Posterior vena cava (tissue), 2 donors: ENCODE measurements at places on chromosomes 6 and 20. TPM values are rescaled to one million over a fixed set of nuclear protein-coding genes. Genes with fewer than 3 reads are reported as not detected.
A peak's percentile ranks its signal among the peaks of the same experiment; 100 is the strongest.

The CYP24A1 gene
- not detected for total RNA-seq

DNA sequence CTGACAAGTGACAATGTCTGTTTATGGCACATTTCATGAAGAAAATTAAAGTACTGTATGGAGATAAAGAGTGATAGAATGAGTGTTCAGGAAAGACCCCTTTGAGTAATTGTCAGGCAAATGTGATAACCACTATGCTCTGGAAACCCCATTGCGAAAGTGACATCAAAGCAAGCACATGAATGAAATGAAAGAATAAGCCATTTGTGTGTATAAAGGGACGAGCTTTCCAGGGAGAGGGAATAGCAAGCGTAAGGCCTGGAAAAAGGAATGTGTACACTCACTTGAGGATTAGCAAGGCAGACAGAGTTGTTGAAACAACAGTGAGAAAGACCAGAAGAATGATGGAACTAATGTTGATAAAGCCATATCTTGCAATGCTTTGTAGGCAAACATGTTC, 490.0 kb downstream of the GRIK2 start:
- no peak for DNase-seq

GRCh38 chr6:103617642-103618041, 1242.1 kb downstream of the HACE1 start:
- no peak for DNase-seq

DNA sequence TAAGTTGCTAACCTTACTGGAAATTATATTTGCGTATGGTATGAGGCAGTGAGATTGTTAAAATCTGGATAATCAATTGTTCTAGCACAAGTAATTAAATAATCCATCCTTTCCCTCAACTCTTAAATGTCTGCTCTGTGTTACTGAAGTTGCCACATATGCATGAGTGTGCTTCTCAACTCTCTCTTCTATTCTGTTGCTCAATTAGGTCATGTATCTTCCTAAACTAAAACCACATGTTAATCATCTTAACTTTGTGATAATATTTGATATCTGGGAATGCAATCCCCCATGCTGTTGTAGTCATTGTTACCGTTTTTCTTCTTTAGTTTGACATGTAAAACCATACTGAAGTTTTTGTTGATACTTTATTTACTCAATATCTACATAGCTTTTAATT, 63.5 kb upstream of the STMND1 start:
- DNase-seq = no peak

DNA sequence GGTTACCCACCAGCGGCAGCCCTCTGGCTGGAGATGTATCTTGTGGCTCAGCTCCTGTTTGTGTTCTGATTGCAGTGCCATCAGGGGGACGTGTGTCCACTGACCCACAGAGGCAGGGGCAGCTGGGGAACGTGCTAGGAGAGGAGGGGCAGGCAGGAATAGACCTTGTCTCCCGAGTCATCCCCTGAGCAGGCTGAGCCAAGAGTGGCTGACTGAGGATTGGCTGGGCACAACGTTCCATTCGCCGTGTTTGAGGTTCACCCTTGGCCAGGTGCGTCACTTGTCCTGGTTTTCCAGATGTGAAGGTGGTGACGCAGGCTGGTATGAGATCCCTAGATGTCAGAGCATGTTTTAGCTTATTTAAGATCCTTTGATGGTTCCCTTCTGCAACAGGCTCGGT, 57.7 kb downstream of the ADNP start:
- DNase-seq = peak; percentile 50

DNA sequence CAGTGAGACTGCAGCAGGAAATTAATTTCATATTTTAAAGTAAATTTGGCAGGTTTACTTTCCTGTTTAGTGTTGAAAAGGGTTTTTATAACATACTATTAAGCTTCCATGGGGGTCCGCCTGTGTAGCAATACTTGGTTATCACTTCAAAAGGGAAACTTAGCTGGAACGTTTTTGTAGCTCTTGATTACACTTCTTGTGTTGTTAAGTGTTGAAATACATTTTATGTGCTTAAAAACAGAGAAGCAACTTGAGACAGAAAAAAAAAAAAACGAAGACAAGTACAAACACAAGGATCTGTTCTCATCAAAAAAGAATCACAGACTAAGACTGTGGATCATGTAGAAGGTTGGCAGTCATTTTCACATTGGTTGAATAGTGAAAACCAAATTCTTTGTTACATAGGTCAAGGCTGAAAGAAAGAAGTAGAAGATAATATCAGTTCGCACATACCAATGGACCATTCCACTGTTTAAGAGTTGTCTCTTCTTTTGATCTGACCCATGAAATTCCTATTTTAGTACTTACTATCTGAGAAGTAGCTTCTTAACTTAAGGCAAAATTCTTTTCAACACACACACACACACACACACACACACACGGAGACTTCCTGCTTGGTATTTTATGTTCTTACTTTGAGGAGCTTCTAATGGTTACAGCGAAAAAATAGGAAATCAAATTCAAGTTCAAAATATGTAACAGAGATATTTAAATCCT, 113.9 kb upstream of the SLC35B3 start:
- DNase-seq = no peak

DNA sequence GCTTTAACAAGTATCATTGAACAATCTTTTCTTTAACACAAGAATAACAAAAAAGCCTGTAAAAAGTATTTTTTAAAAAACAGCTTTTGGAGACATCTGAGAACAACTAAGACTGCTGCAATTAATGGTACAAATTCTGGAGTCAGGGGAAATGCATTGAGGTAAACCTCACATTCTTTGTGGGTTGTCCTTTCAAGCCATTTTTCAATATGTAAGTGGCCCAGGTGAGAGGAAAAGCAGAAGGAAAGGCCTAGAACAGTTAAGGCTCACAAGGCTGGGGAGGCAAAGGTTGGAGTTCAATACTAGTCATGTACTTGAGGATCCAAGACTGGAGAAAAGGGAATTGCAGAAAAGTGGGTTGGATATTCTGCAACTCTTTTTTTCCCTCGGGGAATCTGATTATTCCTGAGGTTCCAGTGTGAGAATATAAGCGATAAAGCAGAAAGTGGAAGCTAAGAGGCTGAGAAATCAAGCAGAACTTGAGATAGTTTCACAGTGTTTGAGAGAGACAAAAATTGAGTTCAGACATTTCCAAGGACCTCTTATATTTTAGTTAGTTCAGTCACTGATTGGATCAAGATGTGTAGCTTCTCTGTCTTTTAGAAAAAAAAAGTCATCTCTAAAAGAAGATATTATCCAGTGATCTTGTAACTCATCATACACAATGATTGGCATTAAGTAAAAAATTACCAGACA, 25.0 kb upstream of the TXLNB start:
- DNase-seq = no peak
